Cerebellar nuclear complex (tissue), 1 donor: ENCODE measurements at places on chromosomes 11 and 22.

- no peak for DNase-seq
These were observed 2.9 kb upstream of the BID start for GRCh38 chr22:17777005-17777716.

DNA sequence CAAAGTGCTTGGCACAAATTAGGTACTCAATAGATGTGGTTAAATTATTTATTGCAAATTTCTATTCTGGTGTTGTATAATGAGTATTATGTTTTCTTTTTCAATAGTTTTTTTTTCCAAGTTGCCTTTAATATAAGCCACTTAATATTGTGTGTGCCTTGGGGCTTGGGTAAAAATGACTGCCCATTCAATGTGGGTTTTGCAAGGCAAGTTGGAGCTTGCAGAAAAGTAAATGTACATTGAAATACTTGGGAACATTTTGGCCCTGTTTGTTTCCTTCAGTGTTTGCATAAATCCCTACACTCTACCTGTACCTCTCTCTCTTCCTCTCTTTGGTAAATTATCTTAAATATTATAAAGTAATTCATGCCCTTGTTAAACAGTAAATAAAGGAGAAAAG is 2.1 kb upstream of the CCDC81 start:
- DNase-seq, result no peak

GRCh38 chr11:43907028-43907975 is 26.7 kb downstream of the ALKBH3 start:
- DNase-seq, result no peak

DNA sequence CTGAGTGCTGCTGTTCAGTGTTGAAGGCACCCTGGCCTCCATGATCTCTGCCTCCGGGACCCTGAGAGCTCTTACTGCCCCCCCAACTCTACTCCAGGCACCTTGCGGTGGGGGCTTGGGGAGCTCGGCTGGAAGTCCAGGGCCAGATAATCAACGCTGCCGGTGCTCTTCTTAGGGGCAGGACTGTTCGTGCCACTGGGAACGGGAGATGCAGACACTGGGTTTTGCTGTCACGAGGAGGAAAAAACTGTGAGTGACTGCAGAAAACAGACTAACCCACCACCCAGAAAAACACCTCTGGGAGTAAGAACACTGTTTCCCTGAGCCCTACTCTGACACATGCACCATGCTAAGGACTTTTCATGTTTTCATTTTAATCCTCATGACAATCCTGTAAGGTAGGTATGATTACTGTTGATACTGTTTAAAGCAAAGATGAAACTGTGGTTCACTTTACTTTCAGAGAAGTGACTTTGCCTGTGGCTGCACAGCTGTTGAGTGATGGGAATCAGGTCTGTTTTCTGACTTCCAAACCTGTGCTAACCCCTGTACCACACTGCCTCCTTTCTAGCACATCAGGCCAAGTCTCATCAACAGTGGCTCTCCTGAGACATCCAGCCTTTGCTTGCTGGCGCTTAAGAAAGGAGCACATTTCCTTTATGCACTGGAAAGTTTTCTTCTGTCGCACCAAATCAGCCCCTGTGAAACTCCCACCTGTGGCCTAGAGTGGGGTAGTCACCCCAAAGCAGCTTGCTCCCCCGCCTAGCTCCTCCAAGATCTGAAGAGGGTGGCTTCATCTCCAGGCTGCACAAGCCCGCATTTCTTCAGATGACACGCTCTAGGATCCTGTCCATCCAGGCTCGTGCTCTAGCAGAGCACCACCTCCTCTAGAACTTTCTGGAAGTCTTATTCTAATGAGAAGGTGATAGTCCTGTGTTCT is 31.8 kb downstream of the USP35 start:
- no peak for DNase-seq

GRCh38 chr22:27594474-27595134 is 207.0 kb downstream of the MN1 start:
- DNase-seq, result no peak

DNA sequence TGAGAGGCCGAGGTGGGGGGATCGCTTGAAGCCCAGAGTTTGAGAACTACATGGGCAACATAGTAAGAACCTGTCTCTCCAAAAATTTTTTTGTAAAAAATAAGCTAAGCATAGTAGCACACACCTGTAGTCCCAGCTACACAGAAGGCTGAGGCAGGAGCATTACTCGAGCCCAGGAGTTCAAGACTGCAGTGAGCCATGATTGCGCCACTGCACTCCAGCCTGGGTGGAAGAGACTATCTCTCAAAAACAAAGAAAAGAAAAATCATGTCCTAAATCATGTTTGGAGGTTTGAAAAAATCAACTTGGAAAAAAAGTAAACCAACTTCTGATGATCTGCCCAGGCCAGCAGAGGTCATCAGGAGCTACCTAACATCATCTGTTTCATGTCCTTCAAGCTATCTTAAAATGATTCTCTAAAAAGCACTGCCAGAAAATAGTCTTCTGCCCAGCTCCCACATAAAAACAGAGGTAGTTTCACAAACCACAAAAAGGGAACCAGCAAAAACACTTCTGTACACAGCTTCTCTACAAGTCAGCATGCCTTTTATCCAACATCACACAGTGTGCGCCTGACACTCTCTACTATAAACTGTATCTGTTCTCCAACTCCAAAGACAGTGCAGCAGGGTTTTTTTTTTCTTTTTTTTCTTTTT is 165.0 kb downstream of the SOX6 start:
- DNase-seq, result no peak
